Neural crest cell (in vitro differentiated cells): ENCODE measurements at places on chromosomes 16 and 17.

DNA sequence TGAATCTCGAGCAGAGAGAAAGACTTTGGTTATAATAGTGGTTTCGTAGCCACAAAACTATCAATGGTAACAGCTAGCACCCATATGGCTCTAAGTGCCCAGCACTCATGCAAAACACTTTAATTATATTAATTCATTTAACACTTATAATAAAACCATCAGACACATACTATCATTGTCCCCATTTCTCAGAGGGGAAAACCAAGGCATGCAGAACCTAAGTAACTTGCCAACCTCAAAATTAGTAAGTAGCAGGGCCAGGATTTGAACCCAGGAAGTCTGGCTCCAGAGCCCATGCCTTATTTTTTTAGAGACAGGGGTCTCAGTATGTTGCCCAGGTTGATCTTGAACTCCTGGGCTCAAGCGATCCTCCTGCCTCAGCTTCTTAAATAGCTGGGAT, 145.6 kb upstream of the HS3ST2 start:
- no peak for DNase-seq

DNA sequence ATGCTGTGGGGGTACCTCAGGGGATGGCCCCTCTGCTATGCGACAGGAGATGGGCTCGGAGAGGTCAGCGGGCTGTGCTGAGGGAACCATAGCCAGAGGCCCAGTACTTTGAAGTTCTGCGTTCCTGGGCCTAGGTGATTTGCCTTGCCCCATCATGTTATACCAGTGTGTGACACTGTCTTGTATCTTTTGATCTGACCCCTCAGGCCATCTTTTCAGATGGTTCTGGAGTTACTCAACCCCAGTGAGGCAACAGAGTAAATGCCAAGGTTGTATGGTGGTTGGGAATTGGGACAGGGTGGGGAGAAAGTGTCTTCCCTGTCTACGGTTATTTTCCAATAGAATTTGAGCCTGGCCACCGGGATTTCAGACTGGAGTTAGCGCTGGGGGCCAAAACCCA, 8.5 kb downstream of the MSI2 start:
- no peak for DNase-seq

DNA sequence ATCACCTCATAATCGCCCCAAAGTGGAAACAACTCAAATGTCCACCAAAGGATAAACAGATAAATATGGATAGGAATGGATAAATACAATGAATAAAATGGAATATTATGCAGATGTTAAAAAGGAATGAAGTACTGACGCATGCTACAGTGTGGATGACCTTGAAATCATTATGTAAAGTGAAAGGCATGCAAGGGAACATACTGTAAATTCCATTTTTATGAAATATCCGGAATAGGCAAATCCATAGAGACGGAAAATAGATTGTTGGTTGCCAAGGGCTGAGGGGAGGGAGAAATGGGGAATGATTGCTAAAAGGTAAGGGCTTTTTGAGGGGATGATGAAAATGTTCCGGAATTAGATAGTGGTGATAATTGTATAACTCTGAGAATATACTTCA, 36.0 kb downstream of the STAT5B start:
- no peak for DNase-seq

- no peak for DNase-seq
These were observed 13.2 kb downstream of the GABARAPL2 start for GRCh38 chr16:75579281-75579834.

- DNase-seq = no peak
These were observed 2.6 kb downstream of the ARHGAP17 start for GRCh38 chr16:25012525-25012991.

DNA sequence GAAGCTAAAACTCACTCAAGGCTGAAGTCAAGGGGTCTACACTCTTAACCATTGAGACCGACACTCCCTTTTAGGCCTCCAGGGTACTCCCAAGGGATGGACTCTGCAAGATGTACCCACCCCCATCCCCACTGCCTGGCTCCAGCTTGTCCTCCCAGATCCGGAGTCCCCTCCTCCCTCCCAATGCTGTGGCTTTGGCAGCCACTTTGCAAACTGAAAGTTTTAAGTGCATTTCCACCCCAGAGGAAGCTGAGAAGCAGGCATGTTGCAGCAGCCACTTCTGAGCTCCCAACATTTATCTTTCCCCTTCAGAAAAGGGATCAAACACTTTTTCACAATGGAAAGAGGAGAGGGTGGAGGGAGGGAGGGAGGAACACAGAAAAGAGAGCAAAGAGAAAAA, 115.2 kb downstream of the COPRS start:
- no peak for DNase-seq
